Fibroblast of lung (primary cell): ENCODE measurements at places on chromosomes 1 and 21. TPM values are rescaled to one million over a fixed set of nuclear protein-coding genes. Genes with fewer than 3 reads are reported as not detected.

GRCh38 chr1:19405761-19406487, 79.4 kb downstream of the CAPZB start:
- peak; percentile 42 for DNase-seq

GRCh38 chr1:69138172-69138571, 429.6 kb upstream of the LRRC7 start:
- no peak for DNase-seq

The NEXN gene
- polyA plus RNA-seq: 36.3 and 49.0 TPM in 2 replicates

GRCh38 chr1:233463333-233463732, 135.8 kb downstream of the MAP3K21 start:
- no peak for DNase-seq

- no peak for DNase-seq
Observed at GRCh38 chr1:154748405-154748775, 121.7 kb downstream of the KCNN3 start.

GRCh38 chr1:166064951-166065350, 101.8 kb downstream of the FAM78B start:
- no peak for DNase-seq

GRCh38 chr1:91806769-91807700, 78.9 kb downstream of the TGFBR3 start:
- DNase-seq: peak; percentile 70

The GPATCH2 gene
- 7.8 and 10.5 TPM in 2 replicates for polyA plus RNA-seq

- no peak for DNase-seq
Observed at GRCh38 chr1:85178396-85178795, 22.4 kb downstream of the SYDE2 start.

DNA sequence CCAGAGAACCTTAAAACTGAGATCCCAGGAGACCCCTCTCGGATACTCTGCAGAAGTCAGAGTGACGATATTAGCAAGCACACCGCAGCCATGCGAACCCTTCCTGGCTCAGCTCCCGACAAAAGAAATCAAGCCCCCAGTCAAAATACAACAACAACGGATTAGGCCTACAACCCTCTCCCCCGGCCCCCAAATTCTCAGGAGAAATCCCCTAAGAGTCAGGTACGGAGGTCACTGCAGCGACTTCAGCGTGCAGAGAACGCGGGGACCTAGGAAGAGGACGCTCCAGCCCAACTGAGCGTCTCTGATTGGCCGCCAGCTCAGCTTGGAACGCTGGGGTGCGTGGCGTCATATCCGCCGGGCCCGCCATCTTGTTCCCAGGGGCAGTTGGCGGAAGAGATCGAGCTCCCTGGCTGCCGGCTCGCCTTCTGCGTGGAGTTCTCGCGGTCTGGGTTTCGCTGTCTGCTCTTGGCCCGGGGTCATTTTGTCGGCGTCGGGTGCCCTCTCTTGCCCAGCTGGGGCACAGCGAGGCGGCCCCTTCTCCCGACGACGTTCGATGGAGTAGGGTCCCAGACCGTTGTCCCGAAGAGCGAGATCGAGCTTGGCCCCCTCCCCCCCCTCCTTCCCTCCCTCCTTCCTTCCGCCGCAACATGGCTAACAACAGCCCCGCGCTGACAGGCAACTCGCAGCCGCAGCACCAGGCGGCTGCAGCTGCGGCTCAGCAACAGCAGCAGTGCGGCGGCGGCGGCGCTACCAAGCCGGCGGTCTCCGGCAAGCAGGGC, at the start of gene PRPF38B:
PRPF38B (plus strand) TSS at position 369 of the 782 bp plus-strand sequence; CDS start at position 651, 282 bp downstream.
- DNase-seq: peak; percentile 90

DNA sequence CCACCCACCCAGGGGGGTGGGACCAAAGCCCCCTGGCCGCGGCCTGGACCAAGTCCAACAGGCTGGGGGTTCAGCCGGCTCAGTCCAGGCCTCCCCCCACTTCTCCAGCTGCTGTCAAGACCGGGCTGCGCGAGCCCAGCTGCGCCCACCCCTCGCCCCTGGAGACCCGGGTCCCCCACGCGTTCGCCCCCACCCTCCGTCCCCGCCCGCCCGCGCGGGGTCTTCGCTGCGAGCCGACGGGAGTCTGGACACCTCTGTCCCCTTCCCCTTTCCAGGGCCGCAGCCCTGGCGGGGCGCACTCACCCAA, 253 bp downstream of the RAP1GAP start:
- DNase-seq: no peak

GRCh38 chr1:174451408-174451807, 3.6 kb downstream of the GPR52 start:
- no peak for DNase-seq

GRCh38 chr1:213050745-213051126, 305 bp upstream of the RPS6KC1 start:
- no peak for DNase-seq

GRCh38 chr1:17355898-17356297, 16.1 kb upstream of the PADI6 start:
- DNase-seq: no peak

DNA sequence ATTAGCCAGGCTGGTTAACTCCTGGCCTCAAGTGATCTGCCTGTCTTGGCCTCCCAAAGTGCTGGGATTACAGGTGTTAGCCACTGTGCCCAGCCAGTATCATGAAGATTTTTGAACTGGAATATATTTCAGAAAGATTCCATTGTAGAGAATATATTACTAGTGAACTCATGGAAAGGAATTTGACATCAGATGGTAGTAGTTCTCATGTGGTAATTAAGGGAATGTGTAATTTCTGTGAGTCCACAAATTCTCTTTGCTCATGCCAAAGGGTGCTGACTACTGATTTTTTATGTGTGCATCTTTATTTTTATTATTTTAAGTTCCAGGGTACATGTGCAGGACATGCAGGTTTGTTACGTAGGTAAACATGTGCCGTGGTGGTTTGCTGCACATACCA, 10.4 kb downstream of the DTL start:
- DNase-seq: no peak

The HLCS gene
- polyA plus RNA-seq: 17.3 and 23.1 TPM in 2 replicates

DNA sequence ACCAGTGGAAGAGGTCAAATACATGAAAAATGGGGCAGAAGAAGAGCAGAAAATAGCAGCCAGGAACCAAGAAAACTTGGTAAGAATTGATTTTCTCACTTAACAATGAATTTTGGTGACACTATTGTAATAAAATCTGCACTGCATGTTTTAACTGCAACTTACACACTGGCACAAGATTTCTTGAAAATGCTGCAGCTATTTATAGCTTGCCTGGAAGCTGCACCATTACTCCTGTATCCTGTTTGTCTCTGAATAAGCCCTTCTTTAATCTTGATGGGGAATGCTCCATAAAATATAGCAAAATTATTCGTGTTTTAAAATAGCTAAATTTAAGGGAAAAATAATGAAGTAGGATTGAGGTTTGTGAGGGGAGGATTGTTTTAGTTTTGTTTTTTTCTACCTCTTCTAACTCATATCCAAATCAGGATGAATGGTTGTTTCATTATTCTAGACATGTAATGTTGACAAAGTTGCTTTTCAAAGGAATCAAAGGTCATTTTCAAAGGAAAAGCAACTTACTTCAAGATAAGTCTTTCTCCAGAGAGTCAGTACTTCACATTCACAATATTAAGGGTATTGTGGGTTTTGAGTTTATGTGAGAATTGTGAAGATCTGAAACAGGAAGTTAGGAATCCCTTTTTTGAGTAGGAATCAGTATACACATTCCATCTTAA, 120.9 kb downstream of the C1orf21 start:
- peak; percentile 54 for DNase-seq

- peak; percentile 58 for DNase-seq
Observed at GRCh38 chr1:241985787-241986186, 13.1 kb downstream of the MAP1LC3C start.

DNA sequence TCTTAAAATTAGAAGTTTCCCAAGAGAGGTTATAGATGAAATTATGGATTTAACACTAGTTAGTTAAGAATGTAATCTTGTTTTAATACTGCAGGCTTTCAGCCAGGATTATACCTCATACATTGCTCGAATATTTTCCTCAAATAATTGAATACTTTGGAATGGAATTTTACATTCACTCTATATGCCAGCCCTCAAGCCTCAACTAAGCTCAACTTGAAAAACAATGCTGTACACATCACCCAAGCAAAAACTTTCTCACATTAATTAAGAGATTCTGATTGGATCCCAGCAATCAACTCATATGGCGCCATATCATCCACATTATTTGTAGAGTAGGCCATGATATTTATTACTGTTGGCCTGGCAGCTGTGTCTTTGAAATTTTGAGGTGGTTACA, 710.7 kb upstream of the ADAMTS5 start:
- DNase-seq: peak; percentile 22

- no peak for DNase-seq
Observed at GRCh38 chr1:100206301-100206700, 28.2 kb upstream of the LRRC39 start.

The KCNA2 gene
- polyA plus RNA-seq: not detected in 2 replicates

- DNase-seq: no peak
Observed at GRCh38 chr1:245843101-245843500, 664.0 kb downstream of the SMYD3 start.

GRCh38 chr1:206015071-206015470, 8.6 kb downstream of the CTSE start:
- DNase-seq: no peak

GRCh38 chr1:179048339-179049124, 22.8 kb downstream of the FAM20B start:
- no peak for DNase-seq

DNA sequence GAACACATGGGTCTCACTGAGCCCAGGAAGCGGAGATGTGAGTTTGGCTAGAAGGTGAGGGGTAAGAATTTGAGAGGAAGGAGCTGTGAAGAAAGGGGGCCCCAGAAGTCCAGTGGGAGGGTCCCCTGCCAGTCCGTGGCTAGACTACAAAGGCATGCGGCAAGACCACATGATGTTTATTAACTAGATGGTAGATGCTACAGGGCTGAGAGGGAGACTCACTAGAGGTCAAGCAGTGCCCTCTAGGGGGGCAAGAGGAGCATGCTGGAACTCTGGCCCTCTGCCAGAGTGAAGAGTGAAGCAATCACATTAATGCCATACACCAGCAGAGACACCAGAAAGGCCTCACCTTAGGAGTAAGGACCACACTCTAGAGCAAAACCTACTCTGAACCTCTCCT, 12.2 kb downstream of the KIAA0319L start:
- peak; percentile 68 for DNase-seq

- no peak for DNase-seq
Observed at GRCh38 chr21:21387916-21388315, 389.7 kb downstream of the NCAM2 start.

DNA sequence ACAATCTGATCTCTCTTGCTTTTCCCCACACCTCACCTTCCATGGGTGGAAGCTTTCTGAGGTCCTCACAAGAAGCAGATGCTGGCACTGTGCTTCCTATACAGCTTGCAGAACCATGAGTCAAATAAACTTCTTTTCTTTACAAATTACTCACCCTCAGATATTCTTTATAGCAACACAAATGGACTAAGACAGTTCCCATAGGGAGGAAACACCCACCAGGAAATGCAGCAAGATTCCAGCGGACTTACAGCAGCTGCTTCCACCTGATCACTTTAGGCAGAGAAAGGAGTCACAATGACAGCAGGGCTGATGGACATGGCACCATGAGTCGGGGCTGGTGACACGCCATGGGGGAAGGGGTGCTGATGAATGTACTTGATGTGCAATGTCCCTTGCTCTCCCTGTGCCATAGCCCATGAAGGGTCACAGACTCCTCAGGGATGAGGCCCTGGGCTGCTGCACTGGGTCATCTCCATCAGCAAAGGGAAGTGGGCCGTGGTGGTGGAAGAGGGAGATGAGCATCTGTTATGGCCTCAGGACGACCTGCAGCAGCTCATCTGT, 53.9 kb downstream of the PRSS38 start:
- DNase-seq: no peak

DNA sequence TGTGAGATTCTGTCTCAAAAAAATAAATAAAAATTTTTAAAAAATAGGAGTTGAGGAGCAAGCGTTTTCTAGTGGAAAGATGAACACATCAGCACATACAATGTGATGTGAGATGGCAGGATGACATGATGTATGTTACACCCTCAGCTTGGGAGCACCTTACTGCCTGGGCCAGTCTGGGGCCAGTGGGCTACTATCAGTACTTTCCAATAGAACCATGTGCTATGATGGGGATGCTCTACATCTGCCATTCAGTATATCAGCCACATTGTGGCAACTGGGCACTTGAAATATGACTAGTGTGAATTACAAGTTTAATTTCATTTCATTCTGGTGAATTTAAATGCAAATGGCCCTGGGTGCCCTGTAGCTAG, 156.0 kb downstream of the PGBD5 start:
- DNase-seq: no peak

DNA sequence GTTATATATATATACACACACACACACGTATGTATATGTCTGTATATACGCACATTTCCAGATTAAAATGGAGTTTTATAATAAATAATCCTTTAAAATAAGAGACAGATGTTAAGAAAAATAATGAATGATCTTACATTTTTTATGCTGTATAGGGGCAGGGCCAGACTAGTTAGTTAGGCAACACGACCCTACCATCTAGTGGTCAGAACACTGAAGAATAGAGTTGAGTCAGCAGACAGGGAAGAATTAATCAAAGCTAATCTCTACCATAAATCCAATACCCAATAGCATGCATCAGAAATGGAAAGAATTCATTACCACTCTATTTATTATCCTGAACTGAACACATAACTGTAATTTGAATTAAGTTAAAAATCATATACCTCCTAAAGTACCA, 156.7 kb downstream of the BRINP3 start:
- peak; percentile 54 for DNase-seq

DNA sequence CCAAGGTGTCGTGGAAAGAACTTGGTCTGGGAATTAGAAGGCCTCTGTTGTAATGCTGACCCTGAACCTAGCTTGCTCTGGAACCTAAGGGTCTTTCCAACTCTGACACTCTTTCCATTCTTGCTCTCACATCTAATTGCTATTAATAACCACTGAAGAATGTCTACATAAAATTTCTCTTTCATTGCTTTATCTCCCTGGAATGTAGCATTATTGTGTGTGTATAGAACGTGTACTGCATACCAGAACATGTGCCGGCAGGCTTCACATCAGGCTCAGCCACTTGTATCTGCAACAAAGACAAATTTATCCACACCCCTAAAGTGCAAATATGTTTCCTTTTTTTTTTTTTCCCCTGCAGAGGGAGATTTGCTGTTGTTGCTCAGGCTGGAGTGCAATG, 13.9 kb upstream of the LAX1 start:
- DNase-seq: peak; percentile 81

DNA sequence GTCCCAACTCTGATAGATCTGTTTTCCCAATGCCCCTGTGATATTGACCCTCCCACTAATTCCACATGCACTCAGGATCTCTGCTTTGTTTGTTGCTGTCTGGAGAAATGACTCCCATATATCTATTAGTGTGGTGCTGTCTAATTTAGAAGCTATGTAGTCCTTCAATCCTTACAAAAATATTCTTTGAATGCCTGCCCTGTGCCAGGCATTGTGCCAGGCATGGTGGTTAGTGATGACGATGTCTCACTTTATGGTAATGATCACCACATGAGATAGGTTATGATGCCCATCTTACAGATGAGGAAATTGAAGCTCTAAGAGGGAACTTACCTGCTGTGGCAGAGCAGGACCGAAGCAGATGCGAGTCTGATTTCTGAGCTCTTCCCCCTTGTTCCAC, 12.9 kb downstream of the MYOG start:
- DNase-seq: no peak
